ENCODE measurements at places on chromosomes 2 and 18. TPM values are rescaled to one million over a fixed set of nuclear protein-coding genes. Genes with fewer than 3 reads are reported as not detected.

CENPA gene
- total RNA-seq: 1.3 TPM

ACTR3 gene
- total RNA-seq: 126 TPM

SAG gene
- total RNA-seq: 0.63 TPM

AFTPH gene
- total RNA-seq: 83.6 TPM

SERPINB13 gene
- total RNA-seq: not detected

INO80C gene
- total RNA-seq: 13.1 TPM

GAL3ST2 gene
- total RNA-seq: 1.3 TPM

HOXD9 gene
- not detected for total RNA-seq

EML6 gene
- total RNA-seq: 23.8 TPM

SCYGR4 gene
- total RNA-seq: not detected

COL4A4 gene
- 0.94 TPM for total RNA-seq

DNAJB2 gene
- total RNA-seq: 103 TPM

PTH2R gene
- total RNA-seq: 2.8 TPM

FRZB gene
- 14.1 TPM for total RNA-seq

SERPINB11 gene
- total RNA-seq: not detected

E2F6 gene
- total RNA-seq: 13.5 TPM

MATN3 gene
- 1.3 TPM for total RNA-seq

CNDP1 gene
- 1.9 TPM for total RNA-seq

CIDEA gene
- total RNA-seq: 3.4 TPM

UGT1A5 gene
- total RNA-seq: not detected

ZNF892 gene
- total RNA-seq: 62.3 TPM

ATF2 gene
- total RNA-seq: 148 TPM

CYP26B1 gene
- total RNA-seq: 3.4 TPM

OR6B2 gene
- total RNA-seq: not detected

MLPH gene
- total RNA-seq: not detected

MPP4 gene
- 0.63 TPM for total RNA-seq

LYG2 gene
- not detected for total RNA-seq

LYG1 gene
- total RNA-seq: 1.6 TPM

NEMP2 gene
- total RNA-seq: 5.0 TPM

Measured in parietal lobe (tissue), 2 donors.